ENCODE measurements at places on chromosomes 12 and 14.

GRCh38 chr12:47744778-47745436 lies 13.8 kb downstream of the RAPGEF3 start:
- DNase-seq, result no peak

GRCh38 chr12:86950444-86950843 lies 694.3 kb upstream of the MGAT4C start:
- DNase-seq, result no peak

DNA sequence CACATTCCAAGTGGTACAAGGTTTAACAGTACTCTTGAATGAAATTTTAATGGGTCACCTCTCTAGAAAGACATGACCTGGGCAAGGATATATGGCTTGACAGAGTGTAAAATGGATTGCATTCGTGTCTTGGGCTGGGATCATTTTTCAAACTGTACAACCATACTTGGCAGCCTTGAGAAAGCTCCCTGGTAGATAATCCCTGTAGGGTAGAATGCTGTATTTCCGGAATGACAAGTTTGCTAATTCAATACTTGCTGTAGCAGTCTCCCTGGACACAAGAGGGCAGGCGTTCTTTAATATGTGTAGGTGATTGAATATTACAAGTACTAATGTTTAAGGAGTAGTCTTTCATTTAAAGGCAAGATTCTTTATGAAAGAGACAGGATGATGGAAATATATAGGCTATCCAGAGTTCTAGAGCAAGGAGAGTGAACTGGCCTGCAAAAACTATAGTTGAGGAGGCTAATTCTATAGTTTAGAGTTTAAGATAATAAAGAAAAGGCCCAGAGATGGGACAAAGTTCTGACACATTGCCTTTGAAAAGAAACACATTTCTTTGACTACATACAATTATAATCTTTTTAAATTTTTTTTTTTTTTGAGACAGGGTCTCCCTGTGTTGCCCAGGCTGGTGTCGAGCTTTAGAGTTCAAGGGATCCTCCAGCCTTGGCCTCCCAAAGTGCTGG lies 53.4 kb downstream of the PLBD1 start:
- no peak for DNase-seq

DNA sequence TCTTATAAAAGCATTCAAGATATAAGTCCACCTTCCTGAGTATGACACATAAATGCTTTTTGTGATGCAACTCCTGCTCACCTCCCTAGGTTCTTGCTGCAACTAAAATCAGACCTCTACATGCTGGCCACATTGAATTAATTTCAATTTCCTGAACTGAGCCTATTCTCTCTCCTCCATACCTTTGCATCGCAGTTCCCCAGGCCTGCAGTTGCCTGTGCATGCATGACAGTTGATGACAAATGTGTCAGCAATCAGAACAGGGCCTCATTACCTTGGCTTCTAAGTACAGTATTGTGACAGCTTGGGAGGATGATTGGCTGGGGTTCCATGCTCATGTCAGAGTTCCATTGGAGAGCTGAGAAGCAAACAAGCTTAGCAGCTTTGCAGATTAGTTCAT lies 3.9 kb upstream of the TM7SF3 start:
- no peak for DNase-seq

- DNase-seq, result no peak
These were observed 30.6 kb upstream of the SYCP3 start for GRCh38 chr12:101769865-101770264.

- no peak for DNase-seq
These were observed 17.1 kb downstream of the HELB start for GRCh38 chr12:66319266-66319954.

- DNase-seq, result no peak
These were observed 4.1 kb downstream of the TSHR start for GRCh38 chr14:80959496-80959895.

GRCh38 chr14:75268633-75269550 lies 9.7 kb upstream of the FOS start:
- no peak for DNase-seq

GRCh38 chr12:62787023-62787422 lies 147.9 kb downstream of the PPM1H start:
- no peak for DNase-seq

GRCh38 chr12:26535826-26536225 lies 297.2 kb downstream of the ITPR2 start:
- DNase-seq, result no peak

DNA sequence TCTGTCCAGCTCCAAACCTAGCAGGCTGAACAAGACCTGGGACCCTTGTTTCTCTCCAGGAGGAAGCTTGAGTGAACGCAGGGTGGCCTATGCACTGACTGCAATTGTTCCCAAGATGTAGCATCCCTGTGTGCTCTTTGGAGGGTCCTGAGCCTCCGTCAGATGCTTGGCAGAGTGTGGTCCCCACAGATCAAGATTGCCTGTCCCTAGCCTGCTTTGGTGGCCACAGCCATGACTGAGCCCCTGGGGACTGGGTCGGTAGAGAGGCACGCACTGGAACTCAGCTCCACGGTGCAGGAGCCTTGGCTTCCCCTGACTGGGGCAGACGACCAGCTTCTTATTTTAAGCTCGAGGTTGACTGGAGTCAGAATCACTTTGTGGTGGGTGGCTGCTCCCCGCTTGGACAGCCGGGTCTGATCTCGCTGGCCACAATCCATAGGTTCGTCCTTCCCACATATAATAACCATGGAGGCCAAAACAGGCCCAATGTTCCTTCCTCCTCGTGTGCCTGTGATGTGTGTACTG lies 97.8 kb downstream of the LGMN start:
- no peak for DNase-seq

- no peak for DNase-seq
These were observed 881 bp upstream of the PUS1 start for GRCh38 chr12:131928080-131928710.

- no peak for DNase-seq
These were observed 43.4 kb downstream of the PRIMA1 start for GRCh38 chr14:93744876-93745275.

GRCh38 chr14:91843437-91843836 lies 23.9 kb downstream of the TC2N start:
- DNase-seq, result no peak

DNA sequence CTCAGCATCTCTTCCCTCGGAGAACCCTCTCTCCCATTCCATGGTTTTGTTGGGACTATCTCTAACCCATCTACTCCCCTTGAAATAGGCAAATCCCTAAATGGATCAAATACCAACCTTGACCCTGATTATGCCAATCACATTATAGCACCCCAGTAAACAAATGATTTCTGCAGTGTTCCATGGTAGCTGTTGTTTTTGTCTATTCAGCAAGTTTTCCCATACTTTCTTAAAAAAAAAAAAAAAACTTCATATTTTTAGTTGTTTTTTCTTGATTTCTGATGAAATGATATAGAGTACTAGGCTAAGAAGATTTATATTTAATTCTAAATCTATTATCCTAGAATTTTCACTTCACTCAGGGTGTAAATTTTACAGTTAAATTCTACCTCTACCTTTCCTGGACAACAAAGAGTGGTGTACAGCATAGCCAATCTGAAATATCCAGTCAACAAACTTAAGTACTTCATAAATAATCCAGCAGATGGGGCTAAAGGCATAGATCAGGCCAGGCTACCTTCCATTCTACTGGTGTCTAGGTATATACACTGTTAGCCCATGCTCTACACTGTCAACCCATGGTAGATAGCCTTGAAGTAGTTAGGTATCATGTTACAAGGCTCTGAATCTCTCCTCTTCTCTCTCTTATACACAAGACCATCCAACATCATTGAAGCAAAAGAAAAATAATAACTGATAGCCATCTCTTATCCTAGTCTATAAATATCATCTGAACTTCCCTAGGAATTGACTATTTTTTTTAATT lies 82.2 kb downstream of the PLEKHG7 start:
- peak; percentile 55 for DNase-seq

GRCh38 chr14:38012056-38012455 lies 195.6 kb upstream of the SSTR1 start:
- no peak for DNase-seq

DNA sequence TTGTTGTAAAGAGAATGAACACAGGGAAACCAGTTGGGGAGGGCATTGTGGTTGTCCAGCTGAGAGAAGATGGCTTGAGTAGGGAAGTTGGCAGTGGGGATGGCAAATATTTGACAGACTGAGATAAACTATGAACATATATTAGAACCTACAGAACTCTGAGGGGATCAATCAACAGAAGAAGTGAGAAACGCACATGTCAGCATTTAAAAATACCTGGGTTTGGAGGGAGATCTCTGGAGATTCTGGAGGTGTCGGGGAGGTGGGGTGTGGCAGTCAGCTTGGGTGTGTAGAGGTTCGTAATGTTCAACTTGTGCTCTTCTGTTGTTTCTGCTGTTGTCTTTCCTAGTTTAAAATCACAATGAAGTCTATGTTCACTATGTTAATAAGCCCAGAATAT lies 517.8 kb downstream of the AACS start:
- DNase-seq, result no peak

DNA sequence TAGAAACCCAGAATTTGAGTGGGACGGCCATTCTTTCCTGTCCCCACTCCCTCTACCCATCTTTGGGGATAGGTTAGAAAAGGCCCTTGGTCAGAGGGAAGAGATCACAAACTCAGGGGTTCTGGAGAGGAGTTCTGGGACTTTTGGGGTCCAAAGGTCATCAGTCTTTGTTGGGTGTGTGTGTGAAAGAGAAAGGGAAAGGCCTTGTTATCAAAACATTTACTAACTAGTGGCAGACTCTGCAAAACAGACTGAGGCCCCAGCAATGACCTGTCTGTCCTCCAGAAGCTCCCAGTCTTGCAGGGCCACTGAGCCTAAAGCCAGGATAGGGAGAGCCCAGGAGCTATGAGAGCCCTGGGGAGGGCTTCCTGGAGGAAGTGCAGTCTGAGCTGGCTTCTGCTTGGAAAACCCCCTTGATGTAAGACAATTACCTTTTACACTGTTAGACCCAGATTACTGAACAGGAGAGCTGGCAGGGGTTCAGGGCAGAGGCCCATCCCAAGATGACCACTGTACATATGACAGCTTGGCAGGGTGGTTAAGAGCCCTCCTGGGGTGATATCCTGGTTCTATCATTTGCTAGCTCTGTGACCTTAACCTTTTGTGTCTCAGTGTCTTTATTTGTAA lies 429.1 kb upstream of the CCDC196 start:
- no peak for DNase-seq

DNA sequence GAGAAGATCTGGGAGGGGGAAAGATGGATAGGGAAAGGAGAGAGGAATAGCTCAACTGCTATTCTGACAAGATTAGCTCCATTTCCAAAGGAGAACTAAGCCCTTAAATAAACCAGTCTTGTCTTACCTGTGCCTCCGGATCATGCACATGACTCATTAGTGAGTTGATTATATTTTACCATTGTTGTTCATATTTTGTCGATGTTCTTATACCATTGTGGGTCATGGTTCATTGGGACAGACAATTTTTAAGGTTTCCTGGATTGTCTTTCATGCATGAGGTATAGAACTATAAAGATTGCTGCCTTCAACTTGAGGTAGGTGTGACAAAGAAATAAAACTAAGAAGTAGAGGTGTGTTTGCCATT lies 243.0 kb upstream of the ATP2B1 start:
- DNase-seq, result no peak

- no peak for DNase-seq
These were observed 165.9 kb downstream of the ETV6 start for GRCh38 chr12:11815397-11815796.

GRCh38 chr12:65906006-65906405 lies 81.7 kb downstream of the HMGA2 start:
- no peak for DNase-seq

GRCh38 chr12:69630191-69630590 lies 19.5 kb upstream of the LRRC10 start:
- DNase-seq, result no peak

GRCh38 chr14:100698666-100699448 lies 27.8 kb upstream of the DLK1 start:
- no peak for DNase-seq

GRCh38 chr12:58211211-58211610 lies 269.8 kb downstream of the ATP23 start:
- no peak for DNase-seq

- DNase-seq, result no peak
These were observed 21.0 kb upstream of the TSPAN11 start for GRCh38 chr12:30905463-30906009.

- no peak for DNase-seq
These were observed 19.7 kb downstream of the PLEKHG3 start for GRCh38 chr14:64723691-64724577.

- no peak for DNase-seq
These were observed 17.0 kb upstream of the NUBPL start for GRCh38 chr14:31543969-31544799.

GRCh38 chr12:82047446-82047845 lies 288.3 kb upstream of the PPFIA2 start:
- no peak for DNase-seq

DNA sequence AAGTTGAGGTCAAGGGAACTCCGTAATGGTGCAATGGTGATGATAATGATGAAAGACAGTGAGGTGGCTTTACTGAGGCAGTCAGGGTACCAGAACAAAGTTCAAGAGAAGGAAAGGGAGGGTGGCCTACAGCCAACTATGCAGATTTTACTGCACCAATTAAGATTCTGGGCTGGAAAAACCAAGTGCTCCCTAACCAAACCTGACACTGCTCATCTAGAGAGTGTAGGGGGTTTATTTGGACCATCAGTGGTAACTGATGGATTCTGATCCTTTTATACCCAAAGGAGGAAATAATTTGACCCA lies 387 bp downstream of the LRRC9 start:
- no peak for DNase-seq

GRCh38 chr12:68976395-68976841 lies 43.4 kb upstream of the CPM start:
- no peak for DNase-seq

DNA sequence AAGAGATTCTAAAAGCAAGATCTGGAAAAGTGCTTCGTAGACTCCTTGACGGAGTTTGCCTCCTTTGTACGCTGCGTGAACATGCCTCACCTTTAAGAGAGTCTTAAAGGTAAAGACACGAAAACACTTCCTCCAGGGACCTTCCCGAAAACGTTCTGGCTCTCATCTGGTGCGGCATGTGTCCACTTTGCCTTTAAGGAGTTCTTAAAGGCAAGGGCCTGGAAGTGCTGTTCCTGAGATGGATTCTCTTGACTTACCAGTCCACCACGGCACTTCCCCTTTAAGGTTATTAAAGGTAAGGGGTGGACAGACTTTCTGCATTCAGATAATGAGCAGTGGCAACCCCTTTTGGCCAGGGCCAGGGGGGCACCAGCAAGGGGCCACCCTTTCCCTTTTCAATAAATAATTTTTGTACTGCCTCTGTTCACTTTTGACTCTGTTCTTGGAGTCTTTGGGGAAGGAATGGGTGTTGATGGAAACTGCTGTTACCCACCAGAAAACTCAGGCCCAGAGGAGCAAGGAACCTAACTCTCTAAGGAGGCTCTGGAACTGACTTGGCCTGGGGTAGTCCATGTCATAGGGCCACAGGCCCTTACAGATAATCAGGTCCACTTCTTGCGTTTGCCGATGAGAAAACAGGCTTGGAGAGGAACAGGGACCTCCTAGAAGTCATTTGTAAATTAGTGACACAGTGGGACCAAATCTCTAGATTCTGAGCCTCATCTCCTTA lies 4.4 kb downstream of the REM2 start:
- DNase-seq, result no peak

DNA sequence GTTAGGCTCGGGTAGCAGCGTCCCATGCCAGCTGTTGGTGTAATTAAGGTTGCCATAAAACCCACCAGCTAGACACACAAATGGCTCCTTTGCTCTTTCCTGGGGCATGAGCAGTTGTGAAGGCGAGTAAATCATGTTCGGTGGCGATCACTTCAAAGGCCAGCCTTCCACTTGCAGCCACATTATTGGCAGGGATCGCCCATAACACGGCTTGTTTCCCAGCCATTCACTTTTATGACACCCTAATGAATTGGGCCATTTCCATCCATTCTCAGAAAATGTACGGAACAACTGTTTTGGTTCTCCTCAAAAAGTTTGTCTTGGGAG lies 63.4 kb downstream of the BEGAIN start:
- no peak for DNase-seq

All from non-pigmented ciliary epithelial cell (primary cell).